NCI-H1930 (cell line): ENCODE measurements at places on chromosomes 12 and 14.

- DNase-seq, result peak; percentile 72
Observed at GRCh38 chr12:47080725-47081502, 1.2 kb upstream of the AMIGO2 start.

DNA sequence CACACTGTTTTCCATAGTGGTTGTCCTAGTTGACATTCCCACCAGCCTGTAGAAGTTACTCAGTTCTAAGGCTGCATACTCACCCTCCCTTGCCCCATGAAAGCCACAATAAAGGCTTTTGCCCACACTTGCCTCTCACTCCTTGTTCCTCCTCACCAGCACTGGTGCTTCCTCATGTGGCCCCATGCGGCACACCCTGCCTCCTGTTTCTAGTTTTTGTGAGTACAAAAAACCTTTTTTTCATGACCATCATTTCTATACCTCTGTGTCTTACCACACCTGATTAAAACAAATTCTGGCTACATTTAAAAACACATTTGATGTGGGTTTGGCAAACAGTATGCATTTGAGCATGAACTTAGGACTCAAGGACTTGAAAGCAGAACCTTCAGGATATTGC lies 40.7 kb upstream of the RIN3 start:
- DNase-seq, result no peak

DNA sequence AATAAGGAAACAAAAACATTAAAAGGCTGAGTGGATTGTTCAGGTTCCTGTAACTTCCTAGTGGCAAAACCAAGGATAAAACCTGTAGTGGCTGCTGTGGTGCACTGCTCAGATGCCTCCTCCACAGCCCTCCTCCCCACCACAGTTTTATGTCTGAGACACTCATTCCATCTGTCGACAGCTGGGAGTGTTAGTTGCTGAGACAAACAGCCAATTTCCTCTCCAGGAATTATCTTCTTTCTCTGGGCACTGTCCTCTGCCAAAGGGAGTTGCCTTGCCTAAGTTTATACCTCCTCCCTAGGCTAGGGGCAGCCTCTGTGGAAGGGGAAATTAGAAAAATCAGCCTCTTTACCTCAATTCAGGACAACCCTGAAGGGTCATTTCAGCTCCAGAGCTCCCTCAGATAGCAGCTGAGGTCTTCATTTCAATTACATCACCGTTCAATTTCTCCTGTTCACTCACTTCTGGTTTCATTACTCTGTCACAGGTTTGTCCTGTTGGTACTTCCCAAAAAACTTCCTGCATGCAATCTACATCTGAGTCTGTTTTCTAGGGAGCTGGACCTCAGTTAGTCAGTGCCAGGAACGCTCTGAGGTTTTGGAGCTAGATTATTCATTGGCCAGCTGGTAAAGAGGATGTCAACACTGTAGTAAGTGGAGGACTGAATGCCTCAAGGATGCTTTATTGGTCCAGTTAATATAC lies 74.9 kb upstream of the ATP2B1 start:
- no peak for DNase-seq

DNA sequence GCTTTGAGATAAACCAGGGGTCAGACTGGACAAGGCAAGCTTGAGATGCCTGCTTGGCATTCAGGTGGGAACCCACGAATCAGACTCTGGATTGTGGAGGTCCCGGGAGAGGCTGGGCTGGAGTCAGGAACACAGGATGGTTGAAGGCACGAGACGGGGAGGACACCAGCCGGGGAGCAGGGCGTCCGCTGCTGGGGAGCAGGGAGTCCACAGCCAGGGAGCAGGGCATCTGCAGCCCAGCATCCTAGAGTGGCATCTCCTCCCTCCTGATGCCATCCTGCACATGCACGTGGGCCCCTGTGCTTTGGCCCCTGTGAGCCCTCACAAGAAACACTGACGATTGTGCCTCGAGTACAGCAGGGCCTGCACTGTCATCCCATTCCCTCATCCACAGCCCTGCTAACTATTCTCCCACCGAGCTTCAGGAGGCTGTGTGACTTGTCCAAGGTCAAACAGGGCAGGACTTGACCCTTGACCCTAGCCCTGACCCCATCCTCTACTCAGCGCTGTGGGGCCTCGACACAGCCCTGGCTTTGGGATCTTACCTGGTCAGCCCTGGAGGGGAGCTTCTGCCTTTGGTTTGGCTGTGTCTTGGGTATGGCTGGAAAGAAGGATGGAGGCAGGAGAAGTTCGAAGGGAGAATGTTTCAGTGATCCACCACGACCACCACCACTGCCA lies 45.1 kb downstream of the CFAP251 start:
- DNase-seq, result no peak

DNA sequence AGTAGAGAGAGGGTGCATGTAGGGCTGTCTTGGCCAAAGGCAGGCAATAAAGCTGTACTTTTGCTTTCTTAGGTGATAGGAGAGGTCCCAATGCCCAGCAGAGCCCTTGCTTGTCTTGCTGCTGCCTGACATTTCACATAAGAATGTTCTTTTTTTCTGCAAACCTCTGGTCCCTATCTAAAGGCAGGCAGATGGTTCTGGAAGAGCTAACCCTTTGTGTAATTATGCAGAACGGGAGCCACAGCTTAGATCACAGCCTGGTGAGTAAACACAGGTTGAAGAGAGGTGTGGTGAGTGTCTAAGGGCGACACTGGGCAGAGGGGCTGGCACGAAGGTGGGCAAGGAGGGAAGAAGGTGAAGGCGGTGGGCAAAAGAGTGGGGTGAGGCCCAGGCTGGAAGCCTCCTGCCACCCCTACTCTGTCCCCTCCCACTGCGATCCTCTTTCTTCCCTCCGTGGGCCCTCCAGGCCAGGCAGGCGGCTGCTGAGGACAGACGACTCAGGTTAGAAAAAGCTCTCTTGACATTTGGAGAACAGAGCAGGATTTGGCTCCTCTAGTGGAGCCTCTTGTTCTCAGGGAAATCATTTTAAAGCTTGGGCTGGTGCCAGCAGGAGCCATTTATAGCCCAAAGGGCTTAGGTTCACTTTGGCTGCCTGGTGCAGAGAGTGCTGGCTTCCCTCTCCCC lies 42.8 kb downstream of the PRMT8 start:
- no peak for DNase-seq

DNA sequence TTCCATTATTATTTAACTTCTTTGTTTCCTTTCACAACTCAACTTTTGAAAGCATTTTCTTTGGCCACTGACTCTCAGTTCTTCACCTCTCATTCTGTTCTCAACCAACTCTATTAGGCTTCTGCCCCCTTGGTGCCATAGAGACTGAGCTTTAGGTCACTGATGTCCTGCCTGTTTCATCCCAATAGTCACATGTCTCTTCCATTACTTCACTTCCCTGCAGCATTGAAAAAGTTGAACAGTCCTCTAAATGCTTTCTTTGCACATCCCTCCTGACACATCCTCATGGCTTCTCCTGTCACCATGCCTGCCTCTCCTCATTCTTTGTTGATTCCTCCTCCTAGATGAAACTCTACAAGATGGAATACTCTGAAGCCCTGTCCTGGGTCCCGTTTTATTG lies 2.7 kb downstream of the CLEC12A start:
- no peak for DNase-seq

- no peak for DNase-seq
Observed at GRCh38 chr14:55915456-55915855, 202.8 kb upstream of the PELI2 start.

- DNase-seq, result no peak
Observed at GRCh38 chr12:1552911-1553491, 41.4 kb downstream of the FBXL14 start.

GRCh38 chr12:109948368-109948767 lies 47.8 kb downstream of the GIT2 start:
- no peak for DNase-seq

GRCh38 chr14:82239223-82239622 lies 705.6 kb upstream of the SEL1L start:
- no peak for DNase-seq

DNA sequence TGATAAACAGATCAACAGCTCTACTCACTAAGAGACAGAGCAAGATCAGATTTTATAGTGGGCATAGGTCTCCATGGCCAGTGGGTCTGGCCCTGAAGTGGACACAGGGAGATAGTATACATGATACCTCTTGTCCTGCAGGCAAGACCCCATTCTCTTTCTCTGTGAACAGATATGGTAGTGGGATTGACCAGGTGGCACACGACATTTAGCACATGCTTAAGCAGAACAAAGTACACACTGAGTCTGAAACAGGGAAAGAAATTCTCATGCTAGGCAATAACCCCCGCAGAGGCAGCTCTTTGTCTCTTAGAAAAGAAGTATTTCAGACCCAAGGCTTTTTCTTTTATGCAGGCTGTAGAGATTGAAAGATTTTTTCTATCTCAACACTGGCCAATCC lies 1331.2 kb downstream of the FSCB start:
- no peak for DNase-seq

GRCh38 chr12:131116468-131117117 lies 162.9 kb downstream of the ADGRD1 start:
- DNase-seq, result no peak

GRCh38 chr14:77654001-77654441 lies 37.6 kb upstream of the SPTLC2 start:
- no peak for DNase-seq

- DNase-seq, result no peak
Observed at GRCh38 chr14:94654071-94654861, 42.1 kb downstream of the SERPINA3 start.

GRCh38 chr14:26596543-26597061 lies 1.2 kb downstream of the NOVA1 start:
- peak; percentile 35 for DNase-seq

GRCh38 chr12:94792693-94793092 lies 142.3 kb upstream of the TMCC3 start:
- no peak for DNase-seq

DNA sequence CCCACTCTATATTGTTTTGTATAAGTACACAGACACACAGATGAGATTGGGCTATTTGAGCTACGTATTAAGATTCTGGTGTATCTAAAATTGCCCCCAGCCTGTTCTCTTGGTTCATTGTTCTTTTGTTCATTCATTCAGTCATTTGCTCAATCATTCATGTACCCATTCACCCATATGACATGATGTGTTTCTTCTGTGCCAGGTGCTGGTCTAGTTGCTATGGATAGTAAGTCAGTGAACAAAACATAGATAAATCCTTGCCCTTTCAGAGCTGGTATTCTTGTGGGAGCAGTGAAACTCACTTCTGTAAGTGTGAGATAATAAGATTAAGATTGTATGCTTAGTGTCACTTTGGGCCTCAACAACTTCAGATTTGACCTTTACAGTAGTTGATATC lies 191.3 kb downstream of the TMTC2 start:
- no peak for DNase-seq

DNA sequence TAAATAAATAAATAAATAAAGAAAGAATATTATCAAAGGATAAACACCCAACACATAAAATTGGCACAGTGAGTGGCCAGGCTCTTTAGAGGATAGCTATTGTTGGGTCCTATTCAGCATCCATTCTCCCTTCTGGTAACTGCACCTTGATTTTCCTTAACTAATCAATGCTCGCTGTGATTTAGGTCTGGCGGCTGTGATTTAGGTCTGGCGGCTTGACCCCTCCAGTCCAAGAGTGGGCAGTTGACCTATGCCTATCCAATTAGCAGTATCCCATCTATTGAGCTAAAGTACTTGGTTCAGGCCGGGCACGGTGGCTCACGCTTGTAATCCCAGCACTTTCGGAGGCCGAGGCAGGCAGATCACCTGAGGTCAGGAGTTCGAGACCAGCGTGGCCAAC lies 9.7 kb upstream of the SLC15A4 start:
- no peak for DNase-seq

DNA sequence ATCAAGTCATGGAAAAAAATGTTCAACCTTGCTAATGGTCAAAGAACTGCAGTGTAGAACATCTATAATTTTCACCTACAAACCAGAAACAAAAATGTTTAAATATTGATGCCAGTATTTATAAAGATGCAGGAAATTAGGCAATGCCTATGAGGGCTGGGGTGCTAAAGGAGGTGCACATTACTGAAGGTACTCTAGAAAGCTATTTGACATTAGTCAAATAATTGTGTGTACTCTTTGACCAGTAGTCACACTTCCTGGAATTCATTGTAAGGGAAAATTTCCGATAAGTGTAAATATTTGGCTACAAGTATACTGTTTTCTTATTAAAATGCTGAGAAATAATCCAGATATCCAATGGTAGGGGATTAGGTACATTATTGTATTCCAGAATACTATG lies 36.4 kb upstream of the HDAC7 start:
- DNase-seq, result no peak

- no peak for DNase-seq
Observed at GRCh38 chr12:50803230-50803875, 39.4 kb upstream of the TMPRSS12 start.
